SW 1271 (cell line): ENCODE measurements at places on chromosomes 3 and 15.

GRCh38 chr15:54839379-54839778, 357.4 kb downstream of the RSL24D1 start:
- no peak for DNase-seq

DNA sequence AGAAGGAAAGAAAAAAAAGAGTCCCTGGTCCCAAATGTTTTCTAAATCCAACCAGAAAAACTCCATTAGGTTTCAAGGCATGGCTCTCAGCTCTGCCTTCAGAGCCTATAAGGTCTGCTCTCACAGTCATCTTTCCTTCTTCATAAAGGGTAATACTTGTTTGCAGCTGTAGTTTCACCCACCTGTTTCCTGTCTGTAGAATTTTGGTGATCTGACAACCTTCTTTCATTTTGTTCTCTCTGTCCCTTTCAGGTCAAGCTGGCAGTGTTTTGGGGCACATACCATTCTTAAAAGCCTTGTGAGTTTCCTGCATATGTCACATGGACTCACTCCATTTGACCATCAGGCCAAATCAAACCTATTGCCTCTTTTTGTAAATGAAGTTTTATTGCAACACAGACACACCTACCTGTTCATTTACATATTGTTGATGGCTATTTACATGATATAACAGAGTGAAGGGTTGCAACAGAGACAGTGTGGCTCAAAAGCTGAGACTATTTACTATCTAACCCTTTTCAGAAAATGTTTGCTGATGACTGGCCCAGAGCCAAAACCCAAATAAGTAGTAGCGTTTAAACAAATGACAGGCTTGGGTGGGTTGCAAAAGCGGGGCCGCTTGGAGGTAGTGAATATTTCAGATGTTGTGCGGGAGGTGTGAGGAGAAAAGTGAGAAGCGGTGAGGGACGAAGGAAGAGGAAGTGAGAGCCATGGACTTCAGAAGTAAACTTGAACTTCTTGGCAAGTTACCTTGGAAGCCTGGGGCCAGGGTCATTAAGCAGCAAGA, 292.7 kb upstream of the PROK2 start:
- DNase-seq = no peak

DNA sequence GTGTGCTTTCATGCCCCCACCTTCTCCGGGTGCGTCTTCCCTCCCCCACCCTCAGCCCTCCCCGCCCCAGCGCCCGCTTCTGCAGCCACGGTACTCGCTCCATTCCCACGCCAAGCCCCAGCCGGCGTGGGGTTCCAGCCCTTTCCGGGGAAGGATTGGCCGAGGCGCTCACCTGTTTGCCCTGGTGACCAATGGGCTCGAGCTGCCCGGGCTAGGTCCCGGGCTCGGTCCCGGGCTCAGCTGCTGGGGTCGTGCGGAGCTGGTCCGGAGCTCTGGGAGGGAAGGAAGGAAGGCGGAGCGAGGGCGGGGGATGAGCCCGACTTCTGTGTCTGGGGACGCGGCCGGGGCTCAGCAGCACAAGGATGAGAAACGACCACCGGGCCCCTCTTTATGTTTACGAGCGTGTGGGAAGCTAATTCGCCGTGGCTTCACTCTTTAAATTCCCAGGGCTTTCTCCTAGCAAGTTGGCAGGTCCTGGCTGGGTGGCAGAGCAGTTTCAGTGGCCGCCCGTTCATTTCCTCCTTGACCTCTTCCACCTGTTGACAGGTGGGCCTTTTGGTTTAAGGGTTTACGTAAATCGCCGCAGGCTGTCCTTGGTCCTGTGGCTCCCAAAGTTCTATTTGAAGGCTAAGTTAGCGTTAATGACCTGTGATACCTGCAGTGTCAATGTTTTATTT, at the start of gene IGSF10:
Gene IGSF10, minus strand, starts transcription at position 288 of the 677 bp plus-strand sequence. CDS start 2,352 bp downstream, outside the sequence.
- no peak for DNase-seq

DNA sequence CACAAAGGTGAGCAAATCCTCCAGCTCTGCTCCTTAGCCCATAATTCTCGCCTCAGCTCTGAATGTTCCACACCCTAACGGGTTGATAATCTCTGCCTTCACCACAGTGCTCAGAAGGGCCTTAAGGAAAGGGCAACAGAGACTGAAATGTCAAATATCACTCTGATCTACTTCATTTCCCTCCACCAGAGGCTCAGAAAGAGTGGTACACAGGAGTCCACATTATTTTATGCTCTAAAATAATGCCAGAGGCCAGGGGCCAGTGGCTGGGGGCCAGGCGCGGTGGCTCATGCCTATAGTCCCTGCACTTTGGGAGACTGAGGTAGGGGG, 72.2 kb downstream of the MB21D2 start:
- DNase-seq = no peak

DNA sequence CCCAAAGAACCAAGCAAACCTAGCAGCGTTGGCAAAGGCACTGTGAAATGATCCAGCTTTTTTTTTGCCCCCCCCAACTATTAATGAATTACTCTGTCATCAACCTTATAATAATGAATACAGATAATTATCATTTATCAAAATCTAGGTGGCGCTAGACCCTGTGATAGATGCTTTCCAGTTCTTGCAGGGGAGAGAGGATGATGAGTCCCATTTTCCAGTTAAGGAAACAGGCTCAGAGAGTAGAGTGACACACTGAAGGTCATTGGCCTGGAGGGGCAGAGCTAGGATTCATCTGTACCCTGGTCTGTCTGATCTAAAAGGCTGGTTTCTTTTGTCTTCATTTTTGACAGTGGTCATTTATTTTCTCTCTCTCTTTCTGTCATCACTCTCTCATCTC, 5.0 kb downstream of the ACOX2 start:
- DNase-seq = no peak
